Activated CD4-positive, alpha-beta T cell treated with anti-CD3 and anti-CD28 coated beads for 48 hours (primary cell): ENCODE measurements at places on chromosomes 13 and 19.
A peak's percentile ranks its signal among the peaks of the same experiment; 100 is the strongest.

DNA sequence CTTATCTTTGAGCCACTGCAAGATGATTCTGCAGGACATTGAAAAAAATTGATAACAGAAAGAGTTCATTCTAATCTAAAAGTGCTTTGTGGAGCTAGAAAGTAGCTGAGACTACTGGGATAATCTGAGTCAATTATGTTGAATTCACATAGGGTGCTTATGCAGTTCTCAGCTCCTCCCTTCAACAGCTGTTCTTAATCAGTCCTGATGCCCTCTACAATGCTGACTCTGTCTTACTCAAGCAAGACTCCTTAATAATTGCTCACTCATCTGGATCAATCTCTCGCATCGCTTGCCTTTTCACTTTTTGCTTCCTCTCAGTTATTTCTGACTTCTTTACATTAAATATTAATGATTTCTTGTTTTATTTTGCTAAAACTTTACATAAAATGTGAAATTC is 182.1 kb downstream of the PCDH17 start:
- no peak for DNase-seq

DNA sequence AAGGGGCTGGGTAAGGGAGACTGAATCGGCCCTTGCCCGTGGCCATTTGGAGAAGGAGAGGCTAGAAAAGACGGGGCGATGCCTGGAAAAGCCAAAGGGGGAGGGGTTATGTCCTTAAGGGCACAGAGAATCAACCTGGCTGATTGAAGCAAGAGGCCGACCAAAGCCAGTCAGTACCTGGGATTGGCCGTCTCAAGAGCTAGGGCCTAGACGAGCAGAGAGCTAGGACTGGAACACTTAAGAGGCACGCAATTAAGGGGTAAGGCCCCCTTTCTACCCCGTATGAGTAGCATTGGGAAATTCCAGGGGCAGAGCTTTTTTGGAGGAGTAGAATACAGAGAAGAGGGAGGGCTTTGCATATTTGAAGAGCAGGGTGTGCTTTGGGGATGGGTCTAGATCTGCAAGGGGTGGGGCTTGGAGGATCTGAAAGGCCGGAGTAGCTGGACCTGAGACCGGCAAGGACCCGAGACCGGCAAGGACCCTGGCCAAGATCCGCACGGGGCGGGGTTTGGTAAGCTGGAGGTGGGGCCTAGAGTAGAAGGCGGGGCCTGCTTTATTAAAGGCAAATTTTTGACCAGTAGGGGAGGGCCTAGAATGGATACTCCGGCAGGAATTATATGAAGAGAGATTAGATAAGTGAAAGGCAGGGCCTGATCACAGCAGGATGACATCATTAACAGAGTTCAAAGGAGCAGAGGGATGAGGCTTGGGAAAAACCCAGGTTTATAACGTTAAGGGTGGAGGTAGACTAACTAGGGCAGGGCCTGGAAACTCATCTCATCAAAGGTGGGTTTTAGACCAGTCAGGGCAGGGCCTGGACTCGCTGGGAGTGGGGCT is 10.7 kb upstream of the CACNG6 start:
- no peak for DNase-seq

DNA sequence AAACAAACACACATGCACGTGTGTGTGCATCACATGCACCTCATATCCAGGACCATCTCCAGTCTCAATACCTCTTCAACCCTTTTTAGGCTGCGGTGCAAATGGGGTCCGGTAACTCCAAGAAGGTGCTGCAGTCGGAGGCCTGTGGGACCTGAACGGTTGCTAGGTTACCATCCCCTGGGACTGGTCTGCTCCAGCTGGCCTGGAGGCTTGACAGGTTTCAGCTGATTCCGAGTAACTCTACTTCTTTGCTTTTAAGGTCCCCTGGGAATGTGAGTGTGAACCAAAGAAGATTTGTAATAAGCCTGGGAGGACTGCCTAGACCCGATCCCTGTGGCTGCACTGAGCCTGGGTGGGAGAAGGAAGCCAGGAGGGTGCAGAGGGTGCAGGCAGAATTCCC is 117.5 kb downstream of the CCNA1 start:
- DNase-seq: no peak

DNA sequence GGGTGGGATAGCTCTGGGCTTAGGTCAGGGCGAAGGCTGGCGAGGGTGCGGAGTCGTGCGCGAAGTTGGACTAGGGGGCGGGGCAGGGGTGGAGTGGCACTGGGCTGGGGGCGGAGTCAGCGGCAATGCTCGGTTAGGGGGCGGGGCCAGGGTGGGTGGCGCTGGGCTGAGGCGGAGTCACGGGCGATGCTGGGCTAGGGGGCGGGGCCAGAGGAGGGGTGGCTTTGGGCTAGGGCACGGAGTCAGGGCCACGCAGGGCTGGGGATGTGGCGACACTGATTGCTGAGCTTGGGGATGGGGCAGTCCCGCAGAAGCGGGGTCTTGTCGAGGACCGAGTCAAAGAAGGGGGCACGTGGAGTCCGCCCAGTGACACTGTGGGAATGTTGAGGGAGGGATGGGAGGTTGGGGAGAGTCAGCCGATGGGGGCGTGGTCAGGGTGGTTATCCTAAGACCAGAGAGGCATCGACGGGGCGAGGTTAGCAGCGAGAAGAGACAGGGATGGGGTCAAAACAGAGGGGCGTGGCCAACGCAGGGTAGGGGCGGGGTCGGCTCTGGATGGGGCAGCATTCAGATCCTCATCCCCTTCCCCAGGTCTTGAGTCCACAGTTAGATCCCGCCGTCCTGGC is 8.7 kb downstream of the HOMER3 start:
- peak; percentile 94 for DNase-seq

GRCh38 chr13:88042489-88042888 is 371.3 kb downstream of the SLITRK5 start:
- DNase-seq: no peak

GRCh38 chr19:1424192-1424955 is 13.8 kb upstream of the RPS15 start:
- DNase-seq: no peak

DNA sequence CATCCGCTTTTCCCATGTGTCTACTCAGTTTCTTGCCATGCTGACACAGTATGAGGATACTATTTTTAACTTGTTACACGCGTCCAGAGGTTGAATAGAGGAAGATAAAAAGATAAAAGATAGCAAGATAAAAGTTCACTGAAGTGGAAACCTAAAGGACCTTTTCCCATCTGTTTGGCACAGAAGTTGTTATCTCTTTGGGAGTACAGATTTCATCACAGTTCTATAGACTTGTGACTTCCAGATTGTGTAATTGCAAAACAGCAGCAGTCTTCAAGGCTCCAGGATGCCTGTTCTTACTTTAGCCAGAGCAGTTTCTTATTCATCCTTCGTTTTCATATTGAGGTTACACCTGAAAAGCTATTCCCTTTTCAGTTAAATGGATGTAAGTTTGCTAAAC is 369.2 kb downstream of the GPC5 start:
- no peak for DNase-seq

DNA sequence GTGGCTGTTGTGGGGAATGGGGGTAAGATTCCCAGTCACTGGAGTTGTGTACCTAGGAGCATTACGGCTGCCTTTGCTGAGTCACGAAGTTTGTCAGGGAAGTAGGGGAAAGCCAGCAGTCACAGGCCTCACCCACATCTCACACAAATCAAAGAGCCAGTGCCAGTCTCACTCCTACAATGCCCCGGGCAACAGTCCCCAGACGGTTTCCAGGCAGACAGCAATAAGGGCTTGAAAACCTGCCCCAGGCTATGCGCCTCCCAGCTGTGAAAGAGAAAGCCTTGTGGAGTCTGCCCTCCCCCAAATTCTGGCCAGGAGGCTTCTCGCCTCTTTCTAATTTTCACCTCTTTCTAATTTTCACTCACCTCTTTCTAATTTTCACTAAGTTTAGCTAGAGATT is 142.3 kb upstream of the EDNRB start:
- DNase-seq: no peak

DNA sequence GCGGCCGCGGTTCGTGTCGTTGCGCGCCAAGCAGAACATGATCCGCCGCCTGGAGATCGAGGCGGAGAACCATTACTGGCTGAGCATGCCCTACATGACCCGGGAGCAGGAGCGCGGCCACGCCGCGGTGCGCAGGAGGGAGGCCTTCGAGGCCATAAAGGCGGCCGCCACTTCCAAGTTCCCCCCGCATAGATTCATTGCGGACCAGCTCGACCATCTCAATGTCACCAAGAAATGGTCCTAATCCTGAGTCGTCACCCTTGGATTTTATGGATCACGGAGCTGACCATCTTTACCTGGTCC is 475 bp downstream of the MRPL57 start:
- no peak for DNase-seq

- DNase-seq: peak; percentile 36
Measured at GRCh38 chr19:13215572-13216380, 65.6 kb downstream of the IER2 start.

GRCh38 chr19:54418930-54419800 is 3.9 kb downstream of the TTYH1 start:
- no peak for DNase-seq

GRCh38 chr19:19597809-19598306 is 20.6 kb downstream of the PBX4 start:
- peak; percentile 64 for DNase-seq

- DNase-seq: no peak
Measured at GRCh38 chr13:42762917-42763316, 18.5 kb upstream of the FAM216B start.

DNA sequence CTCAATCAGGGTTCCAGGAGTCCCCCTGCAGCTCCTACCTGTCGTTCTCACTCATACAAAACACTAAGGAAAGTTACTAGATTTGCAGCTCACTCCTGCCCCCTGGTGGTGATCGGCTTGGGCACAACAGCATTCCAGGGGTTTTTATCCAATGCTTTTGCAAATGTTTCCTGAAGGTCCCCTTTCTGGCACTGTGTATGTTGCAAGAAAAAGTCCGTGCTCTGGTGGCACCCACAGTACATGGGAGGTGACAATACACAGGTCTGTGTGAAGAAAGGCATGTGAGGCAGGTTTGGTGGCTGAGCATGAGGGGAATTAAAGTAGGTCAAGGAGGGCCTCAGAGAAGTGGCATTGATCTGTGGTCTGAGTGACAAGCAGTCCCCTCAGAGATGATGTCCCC is 8.6 kb upstream of the TYK2 start:
- DNase-seq: peak; percentile 87

DNA sequence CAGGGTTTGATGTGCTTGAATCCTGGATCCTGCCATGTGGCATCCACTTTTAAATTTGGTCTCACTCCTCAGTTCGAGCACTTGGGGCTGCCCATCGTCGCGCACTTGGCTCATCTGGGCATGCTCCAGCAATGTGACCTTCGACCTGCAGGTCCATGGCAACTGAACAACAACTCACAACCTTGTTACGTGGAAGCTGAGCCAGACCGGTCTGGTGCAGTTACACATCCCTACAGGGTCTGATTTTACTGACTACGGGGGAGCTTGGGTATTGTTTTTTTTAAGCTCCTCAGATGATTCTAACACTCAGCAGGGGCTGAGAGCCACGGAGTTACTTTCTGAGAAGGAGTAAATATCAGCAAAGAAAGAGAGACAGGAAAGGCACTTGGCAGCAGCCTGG is 769.6 kb downstream of the UQCRFS1 start:
- DNase-seq: no peak

DNA sequence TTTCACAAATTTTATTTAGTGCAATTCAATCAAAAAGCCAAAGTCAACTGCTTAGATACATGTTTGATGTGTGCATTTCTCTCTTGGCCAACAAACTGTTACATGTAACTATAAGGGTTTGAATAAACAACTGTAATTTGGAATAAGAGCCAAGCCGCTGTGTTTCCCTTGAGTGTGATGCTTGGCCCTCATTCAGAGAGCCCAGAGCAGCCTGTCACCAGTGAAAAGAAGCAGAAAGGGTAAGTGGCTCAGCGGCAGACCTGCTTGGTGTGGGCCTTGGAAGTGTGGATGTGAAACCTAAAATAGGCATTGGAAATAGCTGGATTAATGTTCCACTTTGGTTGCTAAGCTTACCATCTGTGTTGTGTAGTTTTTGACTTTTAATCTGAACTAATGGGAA is 924.6 kb downstream of the OLFM4 start:
- DNase-seq: no peak

DNA sequence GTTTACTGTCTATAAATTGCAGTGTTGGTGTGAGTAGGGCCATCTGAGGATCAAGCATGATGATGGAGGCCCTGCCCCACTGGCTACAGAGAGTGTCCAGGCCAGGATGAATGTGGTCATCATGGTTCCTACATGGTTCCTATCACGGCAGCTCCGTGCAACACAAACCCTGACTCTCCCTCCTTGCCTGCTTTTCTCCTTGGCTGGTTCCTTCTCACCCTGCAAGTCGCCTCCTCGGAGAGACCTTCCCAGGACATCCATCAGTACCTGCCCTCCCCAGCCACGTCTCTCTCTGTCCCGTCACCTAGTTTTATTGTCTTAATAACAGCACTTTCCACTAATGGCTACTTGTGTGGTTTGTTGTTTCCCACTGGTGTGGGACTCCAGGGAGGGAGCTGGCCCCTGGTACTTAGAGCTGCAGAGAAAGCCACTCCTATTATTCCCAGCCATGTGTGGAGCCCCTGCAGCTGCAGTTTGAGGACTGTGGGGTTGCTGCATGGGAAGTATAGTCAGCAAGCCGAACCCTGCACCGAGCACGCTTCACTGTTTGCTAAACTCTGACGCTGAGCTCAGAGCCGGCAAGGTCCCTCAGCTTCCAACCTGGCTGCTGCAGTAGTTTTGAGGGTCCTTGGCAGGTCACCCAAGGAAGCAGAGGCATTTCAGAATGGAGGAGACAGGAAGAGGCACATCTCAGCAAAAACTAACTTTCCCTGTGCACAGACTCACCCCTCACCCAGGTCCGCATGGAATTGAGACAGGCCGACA is 146.4 kb upstream of the VSTM2B start:
- no peak for DNase-seq

DNA sequence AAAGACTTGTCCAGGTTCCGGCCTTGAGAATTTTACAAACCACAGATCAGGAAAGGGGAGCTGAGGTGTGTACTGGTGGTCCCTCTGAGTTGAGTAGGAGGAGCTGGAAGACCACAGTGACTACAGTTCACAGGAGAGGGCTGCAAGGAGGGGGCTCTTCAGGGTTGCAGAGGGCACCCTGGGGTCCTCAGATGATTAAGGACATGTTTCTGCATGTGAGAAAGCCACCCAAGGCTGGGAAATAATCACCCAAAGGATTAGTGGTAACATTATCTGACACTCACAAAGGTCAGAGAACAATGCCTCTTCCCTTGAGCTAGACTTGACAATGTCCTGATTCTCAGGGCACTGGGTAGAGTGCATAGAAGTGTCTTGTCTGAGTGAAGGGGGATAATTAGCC is 540.4 kb downstream of the IRS2 start:
- no peak for DNase-seq

DNA sequence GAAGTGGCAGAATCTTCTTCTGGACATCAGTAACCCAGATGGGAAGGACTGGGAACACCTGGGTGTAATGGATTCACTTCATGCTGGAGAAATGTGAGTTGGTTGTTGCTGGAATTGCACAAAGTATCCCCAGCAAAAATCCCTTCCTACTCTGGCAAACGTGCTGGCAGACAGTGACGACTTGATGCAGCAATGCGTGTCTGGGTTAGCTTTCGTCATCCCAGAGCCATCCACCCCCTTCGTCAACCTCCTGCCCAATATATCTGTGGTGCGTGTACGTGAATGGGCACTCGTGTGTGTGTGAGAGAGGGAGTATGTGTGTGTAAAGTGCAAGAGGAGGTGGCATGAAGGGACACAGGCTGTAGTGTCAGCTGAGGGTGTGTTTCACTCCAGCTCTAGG is 70.9 kb downstream of the TM9SF2 start:
- DNase-seq: no peak

GRCh38 chr13:46359714-46360113 is 27.3 kb downstream of the RUBCNL start:
- DNase-seq: no peak

- peak; percentile 61 for DNase-seq
Measured at GRCh38 chr19:28633319-28634018, 579.5 kb downstream of the UQCRFS1 start.

GRCh38 chr19:33394006-33394722 is 20.7 kb downstream of the CEBPG start:
- no peak for DNase-seq

GRCh38 chr19:49749771-49750170 is 13.3 kb downstream of the TSKS start:
- DNase-seq: no peak
